Dermis blood vessel endothelial cell (primary cell): ENCODE measurements at places on chromosomes 4 and X. TPM values are rescaled to one million over a fixed set of nuclear protein-coding genes. Genes with fewer than 3 reads are reported as not detected.
A peak's percentile ranks its signal among the peaks of the same experiment; 100 is the strongest.

Gene CXorf38
- total RNA-seq, result 16.5 and 17.1 TPM in 2 replicates

Gene MAGEC1
- not detected in 2 replicates for total RNA-seq

Gene IL15
- 2.0 and 2.7 TPM in 2 replicates for total RNA-seq

Gene CENPVL1
- not detected in 2 replicates for total RNA-seq

Gene CCDC160
- total RNA-seq, result not detected in 2 replicates

Gene SLC9B2
- 22.6 and 24.2 TPM in 2 replicates for total RNA-seq

Gene MTTP
- total RNA-seq, result 0.23 TPM in 1 of 2 replicates, not detected in the other

Gene EFHC2
- total RNA-seq, result 0.05 TPM in 1 of 2 replicates, not detected in the other

Gene SSX2B
- not detected in 2 replicates for total RNA-seq

Gene TSPAN7
- 25.2 and 28.4 TPM in 2 replicates for total RNA-seq

Gene SHOX
- not detected in 2 replicates for total RNA-seq

Gene TLR8
- not detected in 2 replicates for total RNA-seq

Gene NAP1L2
- 2.2 and 2.8 TPM in 2 replicates for total RNA-seq

Gene GPR50
- total RNA-seq, result not detected in 2 replicates

Gene SUPT20HL1
- total RNA-seq, result not detected in 2 replicates

Gene ELMOD2
- total RNA-seq, result 26.6 and 35.1 TPM in 2 replicates

GRCh38 chr4:153758688-153759406, 977 bp downstream of the RNF175 start:
- no peak for DNase-seq

- no peak for DNase-seq
Observed at GRCh38 chrX:109310031-109310430, 171.9 kb downstream of the GUCY2F start.

DNA sequence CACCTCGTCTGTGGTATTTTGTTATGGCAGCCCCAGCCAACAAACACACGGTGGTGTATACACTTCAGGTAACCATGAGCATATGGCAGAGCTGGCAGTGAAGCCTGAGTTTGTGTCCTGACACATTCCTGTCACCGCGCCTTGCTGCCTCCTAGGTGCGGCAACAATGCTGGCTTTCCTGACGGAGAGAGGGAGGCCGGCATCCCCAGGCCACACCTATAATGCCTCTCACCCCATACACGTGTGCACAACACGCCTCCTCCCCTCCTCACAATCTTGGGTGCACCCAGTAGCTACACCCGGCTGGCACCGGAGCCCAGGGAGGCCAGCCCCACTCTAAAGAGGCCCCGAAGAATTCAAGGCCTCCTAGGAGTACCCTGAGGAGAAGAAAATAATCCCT, 158.5 kb downstream of the NSUN7 start:
- no peak for DNase-seq

DNA sequence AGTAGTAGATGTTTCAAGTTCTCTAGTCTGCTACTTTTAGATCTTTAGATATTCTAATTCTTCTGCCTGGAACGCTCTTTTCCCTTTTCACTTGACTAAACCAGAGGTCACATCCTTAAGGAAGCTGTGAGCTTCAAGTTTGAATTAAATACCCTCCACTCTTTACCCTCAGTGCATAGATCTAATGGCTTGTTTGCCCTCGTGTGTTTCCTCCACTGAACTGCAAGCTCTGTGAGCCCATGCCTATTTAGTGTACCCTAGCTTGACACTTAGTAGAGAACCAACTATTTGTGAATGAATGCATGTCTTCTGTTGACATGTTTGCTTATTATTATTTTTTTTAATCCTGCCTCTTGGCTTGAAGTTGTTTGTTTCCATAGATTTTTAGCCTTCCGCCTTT, 138.3 kb downstream of the PDE5A start:
- DNase-seq, result peak; percentile 78

GRCh38 chr4:7658341-7659204, 223.8 kb upstream of the PSAPL1 start:
- DNase-seq, result no peak

- peak; percentile 92 for DNase-seq
Observed at GRCh38 chr4:186037692-186038658, 31.0 kb upstream of the TLR3 start.

DNA sequence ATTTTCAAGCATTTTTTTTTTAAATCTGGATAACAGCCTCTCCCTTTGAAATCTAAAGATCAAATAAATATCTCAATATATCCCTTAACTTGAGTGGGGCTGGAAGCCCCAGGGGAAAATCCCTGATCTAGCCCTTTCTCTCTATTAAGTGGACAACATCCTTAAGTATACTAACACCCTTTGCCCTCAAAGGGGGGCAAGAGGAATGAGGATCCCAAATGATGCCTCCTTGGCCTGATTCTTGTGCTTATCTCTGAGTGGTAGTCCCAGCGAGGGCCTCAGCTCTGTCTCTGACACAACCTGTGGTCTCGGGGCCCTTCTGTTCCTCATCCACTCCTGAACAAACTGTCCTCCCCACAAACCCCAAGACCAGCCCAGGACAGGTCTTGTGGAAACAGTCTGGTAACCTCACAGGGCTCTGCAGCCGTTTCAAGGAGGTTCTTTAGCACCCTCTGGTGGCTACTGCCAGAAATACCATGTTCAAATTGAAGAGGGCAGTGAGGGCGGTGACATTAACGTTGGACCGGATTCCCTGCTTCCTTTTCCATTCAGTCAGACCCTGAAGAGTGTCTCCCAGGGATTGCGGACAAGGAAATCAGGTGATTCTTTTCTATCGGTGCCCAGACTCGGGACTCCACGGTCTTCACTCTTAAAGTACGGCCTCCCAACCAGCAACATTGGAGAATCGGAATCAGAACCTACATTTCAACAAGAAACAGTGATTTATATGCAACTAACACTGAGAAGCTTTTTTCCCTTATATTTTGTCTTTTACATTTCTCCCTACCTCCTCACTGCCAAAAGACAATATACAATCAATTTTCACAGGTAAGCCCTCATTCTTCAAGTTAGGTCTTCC, 13.0 kb downstream of the CXCL13 start:
- peak; percentile 82 for DNase-seq

DNA sequence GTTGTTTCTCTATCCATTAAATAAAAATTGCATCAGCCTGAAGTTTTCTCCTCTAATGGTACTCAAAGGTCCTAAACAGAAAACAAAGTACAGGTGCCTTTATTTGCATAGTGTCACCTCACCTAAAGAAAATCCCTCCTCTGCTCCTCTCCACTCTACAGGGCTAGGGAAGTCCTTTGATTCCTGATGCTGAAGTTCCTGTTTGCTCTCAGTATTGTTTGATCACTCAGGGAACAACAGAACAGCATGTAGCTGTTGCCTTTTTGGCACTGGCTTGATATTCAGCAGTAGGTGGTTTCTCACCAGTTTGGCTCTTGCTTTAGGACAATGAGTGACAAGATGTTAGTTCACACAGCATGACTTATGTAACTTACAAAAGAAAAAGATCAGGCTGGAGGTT, 156.2 kb upstream of the SLC7A11 start:
- DNase-seq, result peak; percentile 61

GRCh38 chrX:121221322-121221977, 174.0 kb downstream of the GLUD2 start:
- DNase-seq, result no peak

GRCh38 chr4:102343964-102344519, 1.2 kb downstream of the SLC39A8 start:
- no peak for DNase-seq

DNA sequence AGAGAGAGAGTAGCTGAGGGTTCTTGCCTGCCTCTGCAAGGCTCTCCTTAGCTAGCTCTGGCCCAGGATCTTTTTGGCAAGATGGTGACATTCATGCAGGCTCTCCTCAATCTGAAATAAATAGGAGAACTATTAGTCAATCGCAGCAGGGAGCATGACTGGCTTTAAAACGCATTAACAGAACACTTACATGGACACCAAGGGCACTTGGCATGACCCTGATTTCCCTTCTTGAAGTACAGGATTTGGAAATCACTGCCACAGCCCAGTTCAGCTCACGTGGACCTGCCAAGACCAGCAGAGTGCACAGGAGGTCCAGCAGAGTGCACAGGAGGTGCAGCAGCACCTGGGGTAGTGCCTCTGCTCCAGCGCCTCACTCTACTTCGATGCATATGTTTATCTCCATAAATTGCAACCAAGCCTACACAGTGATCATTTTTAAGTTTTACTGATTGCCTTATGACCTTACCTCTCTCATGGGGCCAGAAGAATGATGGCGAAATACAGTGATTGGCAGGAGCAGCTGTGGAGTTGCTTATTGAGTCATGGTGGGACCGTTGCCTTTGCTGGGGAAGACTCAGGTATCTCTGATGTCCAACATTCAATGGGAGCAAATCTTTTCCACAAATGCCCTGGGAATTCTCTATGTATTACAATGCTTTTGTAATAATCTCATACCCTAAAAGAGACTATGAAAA, 122.4 kb downstream of the SYNPO2 start:
- no peak for DNase-seq

DNA sequence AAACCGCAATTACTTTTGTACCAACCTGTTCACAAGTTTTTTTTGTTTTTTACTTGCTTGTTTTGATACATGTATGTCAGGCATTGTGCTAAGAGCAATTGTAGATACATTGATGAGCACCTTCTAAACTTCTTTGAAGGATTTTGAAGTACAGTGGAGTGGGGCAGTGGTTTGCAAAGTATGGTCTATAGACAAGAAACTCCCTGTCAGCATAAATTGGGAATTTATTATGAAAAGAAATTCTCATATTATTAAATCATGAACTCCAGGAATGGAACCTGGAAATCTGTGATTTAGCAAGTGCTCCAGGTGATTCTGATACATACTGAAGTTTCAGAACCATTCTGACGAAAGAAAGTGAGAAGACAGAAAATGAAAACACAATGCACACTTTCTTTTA, 733.4 kb downstream of the C4orf33 start:
- DNase-seq, result no peak

GRCh38 chrX:129876771-129877305, 29.1 kb upstream of the UTP14A start:
- peak; percentile 74 for DNase-seq

- no peak for DNase-seq
Observed at GRCh38 chrX:149490100-149490499, 15.0 kb downstream of the IDS start.

DNA sequence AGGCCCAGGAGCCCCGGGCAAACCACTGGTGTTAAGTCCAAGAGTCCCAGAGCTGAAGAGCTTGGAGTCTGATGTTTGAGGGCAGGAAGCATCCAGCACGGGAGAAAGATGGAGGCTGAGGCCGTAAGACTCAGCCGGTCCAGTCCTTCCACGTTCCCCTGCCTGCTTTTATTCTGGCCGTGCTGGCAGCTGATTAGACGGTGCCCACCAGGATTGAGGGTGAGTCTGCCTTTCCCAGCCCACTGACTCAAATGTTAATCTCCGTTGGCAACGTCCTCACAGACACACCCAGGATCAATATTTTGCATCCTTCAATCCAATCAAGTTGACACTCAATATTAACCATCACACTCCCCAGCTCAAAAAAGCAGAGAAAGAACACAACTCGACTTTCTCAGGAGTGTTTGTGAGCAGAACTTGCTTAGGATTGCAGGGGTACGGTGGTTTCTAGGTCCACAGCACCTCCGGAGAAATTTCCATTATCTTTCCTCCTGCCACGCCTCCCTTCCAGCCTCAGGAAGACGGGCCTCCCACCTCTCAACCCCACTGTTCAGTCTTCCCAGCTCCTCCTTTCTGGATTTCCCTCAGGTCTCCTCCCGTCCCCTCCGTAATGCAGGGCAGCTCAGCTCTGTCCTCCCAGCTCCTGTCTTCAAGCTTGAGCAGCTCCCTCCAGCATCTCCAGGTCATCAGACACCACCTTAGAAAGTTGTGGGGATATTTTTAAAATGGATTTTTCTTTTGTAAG, 13.3 kb upstream of the TMEM271 start:
- no peak for DNase-seq

DNA sequence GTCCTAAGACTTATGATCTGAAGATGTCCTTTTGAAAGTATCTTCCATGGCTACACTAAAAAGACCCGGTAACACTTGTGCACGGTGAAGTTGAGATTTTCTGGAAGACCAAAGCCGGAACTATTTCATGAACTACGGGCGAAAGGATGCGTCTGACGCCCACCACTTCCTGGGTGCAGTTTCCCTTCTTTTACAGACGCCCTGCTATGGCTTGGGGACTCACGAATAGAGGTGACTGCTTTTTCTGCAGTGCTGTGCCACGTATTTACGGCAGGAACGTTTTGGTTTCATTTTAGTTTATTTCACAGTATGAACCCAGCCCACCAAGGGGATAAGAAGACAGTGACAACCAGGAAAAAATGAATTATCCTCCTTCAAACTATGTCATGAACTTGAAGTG, 180.4 kb downstream of the AFAP1 start:
- DNase-seq, result no peak

DNA sequence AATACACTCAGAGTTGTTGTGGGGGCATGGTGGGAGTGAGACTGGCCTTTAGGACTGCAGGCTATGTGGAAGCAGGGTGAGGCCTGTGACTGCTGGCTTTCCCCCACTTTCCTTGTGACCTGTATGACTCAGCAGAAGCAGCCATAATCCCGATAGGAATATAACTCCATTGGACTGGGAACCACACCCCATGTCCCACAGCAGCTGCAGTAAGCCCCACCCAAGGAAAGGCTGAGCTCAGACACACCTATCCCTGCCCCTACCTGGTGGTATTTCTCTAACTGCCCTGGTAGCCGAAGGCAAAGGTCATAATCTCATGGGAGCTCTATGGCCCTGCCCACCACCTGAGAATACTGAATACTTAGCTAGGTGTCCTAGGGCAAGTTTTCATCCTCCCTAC, 169.3 kb downstream of the GC start:
- no peak for DNase-seq

- DNase-seq, result no peak
Observed at GRCh38 chrX:153603131-153603656, 4.3 kb upstream of the CCNQ start.

DNA sequence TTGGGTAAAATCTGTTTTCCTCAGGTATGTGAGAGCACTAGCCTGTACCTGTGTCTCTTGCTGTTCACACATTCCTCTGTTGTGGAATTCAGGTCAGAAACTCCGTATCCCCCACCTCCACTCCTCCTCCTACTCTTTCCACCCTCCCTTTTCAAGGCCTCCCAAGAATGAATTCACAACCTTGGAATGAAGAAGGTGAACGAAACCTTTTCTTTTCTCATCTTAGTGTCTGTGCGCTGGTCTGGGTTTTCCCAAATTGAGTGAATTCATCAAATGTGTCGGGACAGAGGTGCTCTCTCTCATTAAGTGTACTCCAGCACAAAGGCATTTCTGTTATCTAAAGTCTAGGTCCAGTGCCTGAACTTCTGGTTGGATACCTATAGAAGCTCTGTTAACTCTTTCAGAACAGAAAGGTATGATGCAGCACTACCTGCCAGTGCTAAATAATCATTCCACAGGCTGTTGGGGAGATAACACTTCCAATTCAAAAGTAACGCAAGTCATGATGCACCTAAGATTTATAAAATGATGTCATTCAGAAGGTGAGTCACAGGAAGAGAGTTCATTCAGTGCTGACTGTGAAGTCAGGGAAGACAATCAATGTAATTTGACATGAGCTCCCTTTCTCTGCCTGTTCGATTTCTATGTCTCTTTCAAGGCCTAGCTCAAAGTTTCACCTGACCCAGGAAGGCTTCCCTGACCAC, 41.9 kb downstream of the COL4A6 start:
- peak; percentile 54 for DNase-seq

- peak; percentile 85 for DNase-seq
Observed at GRCh38 chr4:89226665-89227574, 80.7 kb downstream of the GPRIN3 start.

GRCh38 chr4:140928880-140929279, 172.7 kb upstream of the TBC1D9 start:
- DNase-seq, result no peak
